Tongue (tissue), 3 donors: ENCODE measurements at places on chromosomes 2 and 18. TPM values are rescaled to one million over a fixed set of nuclear protein-coding genes. Genes with fewer than 3 reads are reported as not detected.

DNA sequence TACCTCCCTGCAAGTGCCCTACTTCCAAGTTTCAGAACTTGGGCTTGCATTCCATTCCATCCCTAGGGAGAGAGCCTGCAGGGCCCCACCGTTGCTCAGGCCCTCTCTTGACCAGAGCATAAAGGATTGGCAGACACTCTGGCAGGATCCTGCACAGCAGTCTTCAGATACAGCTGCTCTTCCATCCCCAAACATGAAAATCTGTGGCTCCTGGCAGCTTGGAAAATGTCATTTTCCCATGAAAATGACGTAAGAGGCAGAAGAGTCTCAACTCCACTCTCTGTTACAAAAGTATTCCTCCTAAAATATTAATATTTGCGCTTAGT, 162.6 kb downstream of the GFPT1 start:
- DNase-seq, result peak; percentile 72

Gene IMMT
- 93.1 TPM for total RNA-seq

DNA sequence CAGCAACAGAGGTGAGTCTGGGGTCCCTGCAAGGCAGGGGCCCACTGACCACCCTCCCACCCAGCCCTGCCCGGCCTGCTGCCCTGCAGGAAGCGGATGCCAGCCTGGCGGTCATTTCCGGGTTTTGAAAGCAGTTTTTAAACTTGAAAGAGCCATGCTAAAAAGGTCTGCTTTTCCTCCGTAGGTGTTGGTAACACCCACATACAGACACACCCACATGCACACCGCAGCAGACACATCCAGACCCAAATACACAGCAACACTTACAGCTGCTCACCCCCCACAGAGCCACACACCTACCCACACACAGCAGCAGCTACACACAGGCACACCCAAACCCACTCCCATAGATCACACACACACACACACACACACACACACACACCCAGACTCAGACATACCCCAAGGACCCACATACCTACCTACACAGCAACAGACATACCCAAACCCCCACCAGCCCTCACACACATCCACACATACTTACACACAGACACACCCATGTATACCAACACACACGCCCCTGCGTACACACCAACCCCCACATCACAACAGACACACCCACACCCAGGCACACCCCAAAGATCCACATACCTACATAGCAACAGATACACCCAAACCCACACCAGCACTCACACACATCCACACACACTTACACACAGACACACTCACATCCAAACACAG, 7.6 kb downstream of the ZFP36L2 start:
- DNase-seq, result peak; percentile 58

Gene SPHKAP
- total RNA-seq, result 18.2 TPM

GRCh38 chr2:43207553-43208300, 18.7 kb downstream of the ZFP36L2 start:
- DNase-seq, result no peak

Gene EPC2
- 45.2 TPM for total RNA-seq
